ENCODE measurements at places on chromosomes 3 and 15.

GRCh38 chr3:101646726-101647125 lies 30.2 kb downstream of the ZBTB11 start:
- no peak for DNase-seq

- DNase-seq, result no peak
Measured at GRCh38 chr15:57227899-57228298, 148.4 kb upstream of the CGNL1 start.

DNA sequence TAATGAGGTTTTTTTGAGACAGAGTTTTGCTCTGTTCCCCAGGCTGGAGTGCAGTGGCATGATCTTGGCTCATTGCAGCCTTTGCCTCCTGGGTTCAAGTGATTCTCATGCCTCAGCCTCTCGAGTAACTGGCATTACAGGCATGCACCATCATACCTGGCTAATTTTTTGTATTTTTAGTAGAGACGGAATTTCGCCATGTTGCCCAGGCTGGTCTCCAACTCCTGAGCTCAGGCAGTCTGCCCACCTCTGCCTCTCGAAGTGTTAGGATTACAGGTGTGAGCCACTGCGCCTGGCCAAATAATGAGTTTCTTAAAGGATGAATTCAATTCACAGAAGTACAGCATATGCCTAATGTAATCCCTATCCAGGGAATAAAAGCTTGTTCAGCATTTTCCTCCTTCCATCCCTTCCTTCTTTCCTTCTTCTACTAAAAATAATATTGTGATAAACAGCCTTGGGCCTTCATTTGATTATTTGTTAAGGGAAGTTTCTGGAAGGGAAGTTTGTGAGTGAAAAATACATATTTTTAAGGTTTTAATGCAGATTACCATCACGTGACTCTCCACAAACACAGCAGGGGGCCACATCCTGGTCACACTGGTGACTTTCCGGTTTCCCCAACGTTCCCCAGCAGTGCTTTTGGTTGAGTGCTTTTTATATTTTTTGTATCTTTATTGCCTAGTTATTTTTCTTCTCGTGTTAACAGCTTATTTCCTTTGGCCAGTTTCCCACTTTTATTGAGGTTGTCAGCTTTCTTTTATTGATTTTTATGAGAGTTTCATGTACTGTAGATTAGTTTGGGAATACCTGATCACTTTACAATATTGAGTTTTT lies 116.8 kb downstream of the USP13 start:
- no peak for DNase-seq

GRCh38 chr3:197050511-197050910 lies 20.9 kb upstream of the MELTF start:
- no peak for DNase-seq

- no peak for DNase-seq
Measured at GRCh38 chr3:190369668-190370295, 18.2 kb upstream of the CLDN16 start.

- no peak for DNase-seq
Measured at GRCh38 chr3:42670670-42671069, 14.7 kb upstream of the KLHL40 start.

- DNase-seq, result no peak
Measured at GRCh38 chr3:186425788-186426730, 64.0 kb upstream of the DGKG start.

GRCh38 chr3:31848911-31849310 lies 132.2 kb downstream of the OSBPL10 start:
- no peak for DNase-seq

- DNase-seq, result no peak
Measured at GRCh38 chr15:100196326-100197058, 145.3 kb downstream of the ADAMTS17 start.

- no peak for DNase-seq
Measured at GRCh38 chr15:84645496-84645895, 8.6 kb downstream of the WDR73 start.

DNA sequence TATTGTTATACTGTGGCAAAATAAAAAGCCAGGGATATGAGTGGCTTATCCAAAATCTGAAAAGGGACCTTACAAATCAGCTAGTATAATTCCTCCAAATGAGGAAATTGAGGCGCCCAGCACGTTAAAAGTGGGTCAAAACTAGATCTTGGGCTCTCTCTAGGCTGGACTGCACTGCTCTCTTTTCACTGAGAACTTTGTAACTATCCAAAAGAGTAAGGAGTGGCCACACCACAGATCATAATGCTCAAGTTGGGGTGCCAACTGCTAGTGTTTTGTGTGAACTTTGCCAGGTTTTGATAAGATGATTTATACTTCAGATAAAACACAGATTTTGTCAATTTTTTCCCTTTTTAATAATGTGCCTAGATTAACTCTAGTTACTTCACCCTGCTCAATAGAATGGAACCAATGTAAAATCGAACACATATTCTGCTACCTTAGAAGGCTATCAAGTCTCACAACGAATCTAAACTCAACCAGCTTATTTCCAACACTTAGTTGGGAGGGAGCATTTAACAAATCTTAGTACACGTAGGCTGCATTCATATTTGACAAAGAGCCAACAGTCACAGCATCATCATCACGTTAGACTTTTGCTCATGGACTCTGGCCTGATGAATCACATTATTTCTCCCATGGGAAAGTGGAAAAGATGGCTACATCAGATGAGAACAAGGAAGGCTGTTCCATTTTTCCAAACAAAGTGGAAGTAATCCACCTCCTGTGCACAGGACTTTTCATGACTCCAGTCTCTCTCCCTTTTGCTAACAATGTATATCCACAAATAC lies 64.4 kb downstream of the ABI3BP start:
- no peak for DNase-seq

DNA sequence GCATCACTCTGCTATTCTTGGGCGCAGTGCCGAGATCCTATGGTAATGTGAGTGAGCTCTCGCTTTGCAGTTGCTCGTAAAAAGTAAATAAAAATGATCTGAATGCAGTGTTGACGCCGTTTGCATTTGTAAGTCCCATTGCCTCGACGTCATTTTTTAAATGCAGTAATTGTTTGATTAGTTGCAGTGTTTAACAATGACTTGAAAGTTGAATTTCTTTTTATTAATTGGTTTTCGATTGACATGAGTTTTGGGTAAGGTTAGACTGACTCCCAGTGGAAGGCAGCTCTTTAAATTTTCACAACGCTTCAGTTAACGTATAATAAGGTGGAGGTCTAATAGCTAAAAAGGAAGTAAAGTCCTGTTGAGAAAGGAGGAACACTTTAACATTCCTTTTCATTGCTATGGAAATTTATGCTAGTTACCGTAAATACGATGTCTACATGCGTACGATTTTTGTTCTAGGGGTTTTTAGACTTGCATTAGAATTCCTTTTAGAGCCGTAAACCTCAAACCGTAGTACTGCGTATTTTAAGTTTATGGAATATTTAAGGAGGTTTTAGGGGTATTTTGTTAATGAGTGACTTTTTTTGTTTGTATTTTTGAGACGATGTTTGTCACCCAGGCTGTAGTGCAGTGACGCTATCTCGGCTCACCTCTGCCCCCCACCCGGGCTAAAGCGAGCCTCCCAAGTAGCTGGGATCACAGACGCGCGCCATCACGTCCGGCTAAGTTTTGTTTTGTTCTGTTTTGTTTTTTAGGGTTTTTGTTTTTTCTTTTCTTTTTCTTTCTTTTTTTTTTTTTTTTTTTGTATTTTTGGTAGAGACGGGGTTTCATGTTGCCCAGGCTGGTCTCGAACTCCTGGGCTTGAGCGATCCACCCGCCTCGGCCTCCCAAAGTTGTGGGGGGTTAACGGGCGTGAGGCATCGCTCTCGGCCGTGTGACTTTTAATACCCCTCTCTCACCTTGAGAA lies 1.4 kb downstream of the MORF4L1 start:
- no peak for DNase-seq

- DNase-seq, result no peak
Measured at GRCh38 chr15:66748708-66749035, 46.6 kb downstream of the SMAD6 start.

DNA sequence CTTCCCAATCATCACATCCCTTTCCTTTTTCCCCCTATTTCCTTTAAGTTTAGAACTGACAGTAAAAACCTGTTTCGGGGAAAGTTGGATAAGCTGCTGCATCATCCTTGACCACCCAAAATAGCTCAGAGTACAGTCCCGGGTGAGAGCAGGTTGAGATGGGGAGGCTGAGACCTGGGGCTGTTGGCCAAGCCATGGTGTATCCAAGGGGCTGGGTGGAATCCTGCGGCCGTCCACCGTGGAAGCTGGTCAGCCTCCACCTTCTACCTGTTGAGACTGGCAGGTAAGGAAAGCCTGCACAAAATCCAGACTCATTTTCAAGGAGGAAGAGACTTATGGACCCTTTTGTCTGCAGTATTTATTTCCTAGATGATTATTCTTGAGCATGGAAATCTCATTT lies 128.2 kb upstream of the PLXNA1 start:
- DNase-seq, result no peak

Data from activated T-cell treated with anti-CD3 and anti-CD28 coated beads for 4 hours (primary cell).